NCI-H526 treated with DMSO at 0.1 percent for 48 hours (cell line): ENCODE measurements at places on chromosomes 12 and 14.

GRCh38 chr14:92489394-92490238, 24.0 kb upstream of the RIN3 start:
- no peak for DNase-seq

DNA sequence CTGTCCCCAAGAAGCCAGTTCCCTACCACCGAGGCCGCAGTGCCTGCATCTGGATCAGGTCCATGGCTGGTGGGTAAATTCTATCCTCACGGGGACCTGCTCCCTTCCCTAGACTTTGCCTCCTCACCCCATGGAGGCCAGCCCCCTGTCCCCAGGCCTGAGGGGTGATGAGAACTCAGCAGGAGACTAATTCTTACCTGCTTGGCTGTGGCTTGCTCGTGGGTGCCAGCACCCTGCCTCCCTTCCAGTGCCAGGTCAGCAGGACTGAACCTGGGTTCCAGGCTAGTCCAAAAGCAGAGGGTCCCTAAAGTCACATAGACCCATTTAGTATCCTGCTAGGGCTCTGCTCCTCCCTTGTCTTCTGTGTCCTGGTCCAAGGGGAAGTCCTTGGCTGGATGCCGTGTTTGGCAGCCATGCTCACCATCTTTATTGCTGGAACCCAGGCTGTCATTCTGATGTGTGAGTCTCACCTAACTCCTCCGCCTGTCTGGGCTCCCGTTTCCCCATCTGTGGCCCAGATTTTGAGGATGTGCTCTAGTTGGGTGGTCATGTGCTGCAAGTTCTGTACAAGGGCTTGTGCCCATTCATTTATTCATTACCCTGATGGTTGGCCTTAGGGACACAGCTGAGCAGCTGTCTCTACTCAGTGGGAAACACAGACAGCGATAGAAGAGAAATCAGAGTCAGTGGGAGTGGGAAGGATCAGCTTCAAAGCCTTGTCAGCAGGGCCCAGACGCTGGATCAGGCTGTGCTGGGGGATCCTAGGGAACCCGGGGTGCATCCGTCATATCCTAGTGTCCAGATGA, 949 bp downstream of the PLBD2 start:
- no peak for DNase-seq

GRCh38 chr12:95674631-95675030, 115.9 kb downstream of the NTN4 start:
- peak; percentile 41 for DNase-seq

GRCh38 chr14:104359301-104359968, 220.1 kb upstream of the C14orf180 start:
- DNase-seq, result no peak

- no peak for DNase-seq
Observed at GRCh38 chr12:131733874-131734273, 23.0 kb downstream of the SFSWAP start.
